ENCODE measurements at places on chromosomes 1 and 21.

- no peak for DNase-seq
These were observed 995 bp downstream of the ID3 start for GRCh38 chr1:23558140-23558871.

- DNase-seq, result no peak
These were observed 41.6 kb downstream of the LAMC2 start for GRCh38 chr1:183227422-183228346.

- DNase-seq, result peak; percentile 87
These were observed 55.5 kb downstream of the TGFBR3 start for GRCh38 chr1:91830242-91831131.

GRCh38 chr1:77016386-77016985 lies 149.2 kb downstream of the ST6GALNAC5 start:
- no peak for DNase-seq

- no peak for DNase-seq
These were observed 35.7 kb upstream of the EPS8L3 start for GRCh38 chr1:109799445-109799844.

DNA sequence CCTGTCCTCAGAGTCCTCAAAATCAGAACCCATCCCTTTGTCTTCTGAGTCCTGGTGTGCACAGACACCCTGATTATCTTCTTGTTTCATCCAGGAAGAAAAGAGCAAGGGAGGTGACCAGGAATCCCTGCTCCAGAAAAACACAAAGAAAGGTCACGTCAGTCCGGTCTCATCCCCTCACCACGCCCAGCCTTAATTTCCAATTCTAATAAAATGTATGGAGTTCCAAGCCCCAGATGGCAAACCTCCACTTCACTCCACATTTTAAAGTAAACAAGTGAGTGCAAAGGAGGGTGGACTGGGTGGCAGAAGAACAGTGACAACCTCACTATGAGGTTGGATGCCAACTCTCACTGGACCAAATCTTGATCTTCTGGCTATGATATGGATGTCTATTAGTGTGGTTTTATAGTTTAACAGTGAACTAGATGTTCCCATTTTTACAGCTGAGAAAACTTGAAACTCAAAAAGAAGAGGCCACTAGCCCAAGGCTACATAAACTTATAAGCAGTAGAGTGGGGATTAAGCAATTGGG lies 22.0 kb downstream of the ZNF697 start:
- DNase-seq, result no peak

DNA sequence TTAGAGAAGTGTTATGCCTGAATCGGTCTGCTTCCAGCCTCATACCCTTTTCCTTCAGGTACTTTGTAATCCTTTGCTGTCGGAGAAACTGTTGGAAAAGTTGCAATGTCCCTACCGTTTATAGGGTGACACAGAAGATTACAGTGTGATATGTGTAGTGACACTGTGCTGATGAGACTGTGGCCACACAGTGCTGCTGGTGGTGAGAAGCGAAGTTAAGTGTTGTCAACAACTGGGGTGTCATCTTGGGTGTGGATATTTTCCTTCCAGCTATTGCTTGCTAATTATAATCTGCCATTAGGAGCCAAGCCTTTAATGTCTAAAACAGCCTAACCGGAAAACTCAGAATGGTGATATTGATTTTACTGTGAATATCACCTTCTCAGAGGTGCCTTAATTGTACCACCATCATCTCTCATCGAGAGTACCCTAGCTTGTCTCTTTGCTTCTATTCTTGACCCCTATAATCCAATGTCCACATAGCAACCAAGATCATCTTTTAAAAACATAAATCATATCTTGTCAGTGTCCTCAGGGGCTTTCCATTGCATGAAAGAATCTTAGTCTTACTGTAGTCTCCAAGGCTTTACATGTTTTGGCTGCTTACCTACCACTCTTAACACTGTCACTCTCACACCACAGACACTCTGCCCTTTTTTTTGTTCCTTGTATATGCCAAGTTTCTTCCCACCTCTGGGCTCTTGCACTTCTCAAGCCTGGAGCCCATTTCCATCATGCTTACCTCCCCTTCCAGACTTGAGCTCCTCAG lies 89.4 kb upstream of the PGD start:
- DNase-seq, result no peak

DNA sequence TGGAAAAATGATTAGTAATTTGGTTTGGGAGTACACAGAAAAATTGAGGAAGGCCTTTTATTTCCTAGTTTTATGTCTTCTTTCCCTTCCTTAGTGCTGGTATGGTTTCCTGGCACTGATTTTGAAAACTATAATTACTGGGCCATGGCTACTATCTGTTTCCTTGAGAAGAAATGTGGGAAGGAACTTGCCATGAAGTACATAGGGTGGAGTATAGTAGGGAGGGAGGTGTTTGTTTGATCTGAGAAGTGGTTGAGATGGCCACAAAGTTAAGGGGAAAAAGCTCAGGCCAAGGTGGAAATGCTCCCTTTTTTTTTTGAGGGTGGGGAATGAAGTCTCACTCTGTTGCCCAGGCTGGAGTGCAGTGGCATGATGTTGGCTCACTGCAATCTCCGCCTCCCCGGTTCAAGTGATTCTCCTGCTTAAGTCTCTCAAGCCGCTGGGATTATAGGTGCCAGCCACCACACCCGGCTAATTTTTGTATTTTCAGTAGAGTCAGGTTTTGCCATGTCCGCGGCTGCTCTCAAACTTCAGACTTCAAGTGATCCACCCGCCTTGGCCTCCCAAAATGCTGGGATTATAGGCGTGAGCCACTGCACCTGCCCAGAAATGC lies 11.3 kb downstream of the HJV start:
- no peak for DNase-seq

DNA sequence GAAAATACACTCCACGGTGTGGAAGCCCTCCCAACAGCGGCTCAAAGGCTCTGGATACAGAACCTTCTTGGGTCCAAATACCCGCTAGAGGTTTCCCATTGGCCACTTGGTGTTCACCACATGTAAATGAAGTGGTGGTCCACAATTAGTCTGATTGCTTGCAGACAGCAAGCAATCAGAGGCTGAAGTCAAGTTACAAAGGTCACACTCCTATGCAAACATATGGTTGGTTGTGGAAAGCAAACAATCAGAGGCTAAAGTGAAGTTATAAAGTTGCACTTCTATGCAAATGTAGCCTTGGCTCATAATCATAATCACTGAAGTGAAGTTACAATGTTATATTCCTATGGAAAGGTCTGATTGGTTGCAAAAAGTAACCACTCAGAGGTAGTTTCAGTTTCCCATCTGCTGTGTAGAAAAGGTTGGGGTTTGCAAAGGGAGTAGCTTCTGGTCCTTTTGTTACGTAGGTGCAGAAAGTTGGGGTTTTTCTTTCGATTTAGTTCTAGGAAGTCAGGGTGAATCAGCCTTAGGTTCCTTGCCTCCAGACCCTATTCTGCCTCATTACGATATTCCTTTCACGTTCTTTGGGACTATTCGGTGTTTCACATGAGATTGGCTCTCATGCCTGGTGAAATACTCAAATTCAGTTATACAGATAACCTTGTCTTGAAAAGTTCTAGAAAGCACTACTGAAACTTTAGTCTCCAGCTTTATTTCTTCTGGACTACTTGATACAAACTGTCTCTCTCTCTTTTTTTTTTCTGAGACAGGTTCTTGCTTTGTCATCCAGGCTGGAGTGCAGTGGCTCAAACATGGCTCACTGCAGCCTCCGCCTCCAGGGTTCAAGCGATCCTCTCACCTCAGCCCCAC lies 36.7 kb upstream of the MTF2 start:
- no peak for DNase-seq

DNA sequence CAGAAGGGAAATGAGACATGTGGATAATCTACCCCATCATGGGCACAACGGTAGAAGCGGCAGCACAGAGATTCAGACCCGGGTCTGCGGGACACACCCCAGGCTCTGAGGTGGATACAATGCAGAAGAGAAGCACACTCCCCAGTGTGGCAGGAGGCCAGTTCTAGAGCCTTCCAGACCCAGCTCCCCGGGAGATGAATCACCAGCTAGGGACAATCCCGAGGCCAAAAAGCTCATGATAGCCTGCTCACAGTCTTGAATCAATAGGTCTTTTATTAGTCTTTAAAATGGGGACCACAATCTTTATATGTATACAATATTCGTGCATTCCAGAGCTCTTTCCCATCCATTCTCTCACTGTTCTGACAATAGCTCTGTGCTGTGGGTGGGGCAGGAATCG lies 57.3 kb upstream of the DIRAS3 start:
- DNase-seq, result no peak

DNA sequence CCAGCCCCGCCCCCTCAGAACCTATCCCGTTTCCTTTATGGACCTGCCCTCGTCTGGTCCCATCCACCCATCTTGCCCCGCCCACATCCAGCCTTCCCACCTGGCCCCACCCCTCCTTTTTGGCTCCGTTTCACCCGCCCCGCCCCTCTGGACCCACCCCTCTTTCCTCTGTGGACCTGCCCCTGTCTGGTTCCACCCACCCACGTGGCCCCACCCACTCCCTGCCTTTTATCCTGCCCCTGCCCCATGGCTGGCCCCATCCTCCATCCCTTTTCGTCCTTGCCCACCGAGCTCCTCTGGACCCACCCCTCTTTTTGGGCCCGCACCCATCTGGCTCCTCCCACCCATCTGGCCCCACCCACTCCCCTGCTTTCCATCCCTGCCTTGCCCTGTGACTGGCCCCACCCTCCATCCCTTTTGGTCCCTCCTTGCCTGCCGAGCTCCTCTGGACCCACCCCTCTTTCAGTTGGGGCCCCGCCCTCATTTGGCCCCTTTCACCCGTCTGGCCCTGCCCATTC lies 177.3 kb downstream of the CAMTA1 start:
- DNase-seq, result no peak

GRCh38 chr1:165833358-165833757 lies 5.9 kb downstream of the UCK2 start:
- no peak for DNase-seq

- DNase-seq, result no peak
These were observed 14.5 kb upstream of the NLRP3 start for GRCh38 chr1:247401310-247402119.
